NCI-H2171 treated with DMSO at 0.1 percent for 48 hours (cell line): ENCODE measurements at places on chromosomes 16 and 17.
A peak's percentile ranks its signal among the peaks of the same experiment; 100 is the strongest.

- no peak for DNase-seq
These were observed 45.3 kb downstream of the JPH3 start for GRCh38 chr16:87647431-87648185.

DNA sequence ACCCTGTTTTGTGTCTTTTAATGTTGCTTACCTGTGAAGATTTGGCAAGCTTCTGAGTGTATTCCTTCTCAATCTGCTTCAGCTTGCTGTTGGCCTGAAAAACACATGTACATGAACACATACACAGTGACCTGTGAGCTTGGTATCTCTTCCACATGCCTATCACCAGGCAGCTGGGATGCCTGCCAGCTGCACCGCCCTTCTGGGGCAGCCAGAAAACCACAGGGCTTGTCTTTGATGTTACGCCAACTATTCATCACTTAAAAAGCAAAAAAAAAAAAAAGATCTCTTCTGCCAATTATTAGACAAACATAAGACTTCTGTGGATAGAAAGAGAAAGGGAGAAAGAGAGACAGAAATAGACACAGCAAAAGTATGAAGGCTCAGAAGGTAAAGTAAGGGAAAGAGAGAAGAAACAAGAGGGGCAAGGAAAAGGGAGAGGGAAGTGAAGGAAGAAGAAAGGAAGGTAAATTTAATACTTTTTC lies 189.2 kb upstream of the AXIN2 start:
- peak; percentile 87 for DNase-seq

DNA sequence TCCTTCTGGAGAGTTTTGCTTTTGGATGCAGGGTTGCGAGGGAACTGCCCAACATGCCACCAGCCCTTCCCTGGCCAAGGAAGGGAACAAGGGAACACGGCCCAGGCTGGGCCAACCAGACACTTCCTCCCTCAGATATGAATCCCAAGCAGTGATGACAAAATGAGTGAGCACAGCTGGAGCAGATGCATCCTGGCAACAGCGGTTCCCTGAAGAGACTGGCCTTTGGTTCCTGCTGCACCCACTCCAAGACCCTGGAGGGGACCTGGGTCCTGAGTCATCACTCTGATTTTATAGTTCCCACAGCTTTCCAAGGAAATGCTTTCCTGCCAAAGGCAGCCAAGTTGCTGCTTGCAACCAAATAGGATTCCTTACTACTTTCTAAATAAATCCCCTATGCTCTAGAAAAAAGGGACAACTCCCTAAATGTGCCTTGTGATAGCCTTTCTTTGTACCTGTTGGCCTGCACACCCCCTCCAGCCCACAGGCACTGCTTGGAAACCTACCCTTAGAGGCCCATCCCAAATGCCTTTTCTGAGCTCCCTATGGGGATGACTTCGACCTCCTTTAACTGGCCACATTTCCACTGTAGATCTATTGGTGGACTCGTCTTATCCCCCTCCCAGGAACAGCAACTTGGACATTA lies 5.3 kb downstream of the ST3GAL2 start:
- no peak for DNase-seq

DNA sequence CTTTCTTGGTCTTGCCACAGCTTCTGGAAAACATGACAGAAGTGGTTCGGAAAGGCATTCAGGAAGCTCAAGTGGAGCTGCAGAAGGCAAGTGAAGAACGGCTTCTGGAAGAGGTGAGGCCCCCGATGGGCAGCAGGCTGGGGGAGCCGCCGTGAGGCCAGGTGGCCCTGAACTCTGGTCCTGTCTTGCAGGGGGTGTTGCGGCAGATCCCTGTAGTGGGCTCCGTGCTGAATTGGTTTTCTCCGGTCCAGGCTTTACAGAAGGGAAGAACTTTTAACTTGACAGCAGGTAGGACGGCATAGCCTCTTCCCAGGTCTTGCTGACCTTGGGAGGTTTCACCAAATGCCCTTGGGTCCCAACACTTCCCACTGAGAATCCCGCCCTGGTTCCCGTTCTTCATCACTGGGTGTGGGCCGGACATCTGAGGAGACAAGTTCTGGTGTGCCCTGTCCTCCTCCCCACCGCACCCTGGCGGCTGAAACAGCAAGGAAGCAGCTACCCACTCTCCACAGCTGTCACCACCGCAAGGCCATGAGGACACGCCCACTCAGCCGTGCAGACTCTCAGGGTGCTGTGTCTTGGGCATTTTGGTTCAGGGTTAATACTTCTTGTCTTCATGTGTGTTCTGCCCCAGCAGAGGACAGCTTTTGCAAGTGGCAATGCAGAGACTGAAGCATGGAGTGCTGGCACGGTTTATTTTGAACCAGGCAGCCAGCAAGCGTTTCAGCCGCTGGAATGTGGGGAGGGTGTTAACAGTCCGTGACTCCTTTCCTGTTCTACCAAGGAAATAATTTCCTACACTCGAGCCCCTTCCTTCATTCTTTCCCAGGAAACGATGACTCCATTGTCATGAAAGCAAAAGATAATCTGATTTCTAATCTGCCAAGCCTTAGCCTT lies 21.4 kb downstream of the NTAN1 start:
- DNase-seq, result no peak
